ENCODE measurements at places on chromosomes 13 and 19. TPM values are rescaled to one million over a fixed set of nuclear protein-coding genes. Genes with fewer than 3 reads are reported as not detected.

GRCh38 chr19:41535029-41535622, 40.8 kb upstream of the CEACAM21 start:
- DNase-seq: no peak

GRCh38 chr19:33487901-33488800, 33.4 kb downstream of the PEPD start:
- no peak for DNase-seq

DNA sequence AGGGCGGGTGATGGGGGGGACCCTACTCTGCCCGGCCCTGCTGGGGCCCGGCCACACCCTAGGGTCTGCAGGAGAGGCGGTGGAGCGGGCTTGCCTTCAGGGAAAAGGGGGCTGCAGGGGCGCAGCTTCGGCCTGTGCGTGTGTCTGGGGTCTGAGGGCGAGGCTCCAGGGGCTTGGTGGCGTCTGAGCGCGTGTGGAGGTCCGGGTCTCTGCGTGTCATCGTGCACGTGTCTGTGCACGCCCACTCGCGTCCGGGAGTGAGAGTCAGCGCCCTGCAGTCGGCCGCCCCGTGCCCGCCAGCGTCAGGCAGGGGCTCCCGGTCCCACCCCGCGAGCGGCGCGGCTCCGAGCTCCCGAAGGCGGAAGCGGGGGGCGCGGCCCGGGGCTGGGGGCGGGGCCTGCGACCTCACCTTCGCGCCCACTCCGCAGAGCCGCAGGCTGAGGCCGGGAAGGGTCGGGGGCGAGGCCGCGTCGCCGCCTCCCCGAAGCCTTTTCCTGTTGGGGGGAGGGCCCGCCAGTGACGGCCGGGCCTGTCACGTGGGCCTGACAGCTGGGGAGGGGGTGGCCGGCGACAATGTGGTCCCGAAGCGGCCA, at the start of gene ARHGAP45:
TSS of gene ARHGAP45 (plus strand) at position 420 of the 593 bp plus-strand sequence. CDS start 239 bp downstream, outside the sequence.
- DNase-seq: no peak

GRCh38 chr13:74747186-74747955, 613.2 kb upstream of the KLF12 start:
- DNase-seq: no peak

DNA sequence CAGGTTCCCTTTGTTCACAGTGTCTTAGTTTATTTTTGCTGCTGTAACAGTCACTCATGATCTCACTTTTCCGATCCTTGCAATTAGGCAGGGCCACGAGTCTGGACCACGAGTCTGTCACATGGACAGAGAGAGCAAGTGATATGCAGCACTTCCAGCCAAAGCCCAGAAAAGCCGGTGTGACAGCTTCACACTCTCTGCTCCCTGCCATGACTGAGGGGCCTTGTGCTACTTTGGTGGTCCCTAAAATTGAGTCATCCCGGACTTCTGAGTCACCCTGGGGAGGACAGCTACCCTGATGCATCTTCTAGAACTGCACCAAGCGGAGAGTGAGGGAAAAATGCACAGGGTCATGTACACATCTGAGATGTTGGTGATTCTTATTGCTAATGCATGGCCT, 179.6 kb downstream of the EFNB2 start:
- no peak for DNase-seq

DNA sequence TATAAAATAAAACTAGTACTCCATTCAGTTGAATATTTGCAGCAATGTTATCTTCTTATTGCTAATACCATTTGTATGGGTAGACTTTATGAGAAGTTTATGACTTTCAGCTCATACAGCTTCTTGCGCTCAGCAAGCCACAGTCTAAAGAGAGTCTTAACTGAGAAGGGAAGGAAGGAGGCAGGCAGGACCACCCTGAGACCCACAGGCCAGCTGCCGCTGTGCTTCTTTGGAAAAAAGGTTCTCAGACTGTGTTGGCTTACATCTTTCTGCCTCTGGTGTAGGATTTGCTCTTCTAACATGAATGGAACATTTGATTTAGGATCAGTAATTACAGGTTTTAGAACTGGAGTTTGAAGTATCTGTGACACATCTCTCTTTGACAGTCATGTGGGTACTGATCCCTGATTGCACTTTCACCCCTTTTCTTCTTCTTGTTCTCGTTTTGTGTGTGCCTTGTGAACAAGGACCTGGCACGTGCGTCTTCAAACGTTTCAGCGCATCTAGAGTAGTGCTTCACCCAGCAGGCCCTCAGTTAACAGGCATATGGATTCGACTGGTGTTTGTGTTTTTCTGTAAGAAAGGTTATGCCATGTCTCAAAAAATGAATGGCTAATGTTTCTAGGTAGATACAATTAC, 7.1 kb upstream of the GPR18 start:
- no peak for DNase-seq

DNA sequence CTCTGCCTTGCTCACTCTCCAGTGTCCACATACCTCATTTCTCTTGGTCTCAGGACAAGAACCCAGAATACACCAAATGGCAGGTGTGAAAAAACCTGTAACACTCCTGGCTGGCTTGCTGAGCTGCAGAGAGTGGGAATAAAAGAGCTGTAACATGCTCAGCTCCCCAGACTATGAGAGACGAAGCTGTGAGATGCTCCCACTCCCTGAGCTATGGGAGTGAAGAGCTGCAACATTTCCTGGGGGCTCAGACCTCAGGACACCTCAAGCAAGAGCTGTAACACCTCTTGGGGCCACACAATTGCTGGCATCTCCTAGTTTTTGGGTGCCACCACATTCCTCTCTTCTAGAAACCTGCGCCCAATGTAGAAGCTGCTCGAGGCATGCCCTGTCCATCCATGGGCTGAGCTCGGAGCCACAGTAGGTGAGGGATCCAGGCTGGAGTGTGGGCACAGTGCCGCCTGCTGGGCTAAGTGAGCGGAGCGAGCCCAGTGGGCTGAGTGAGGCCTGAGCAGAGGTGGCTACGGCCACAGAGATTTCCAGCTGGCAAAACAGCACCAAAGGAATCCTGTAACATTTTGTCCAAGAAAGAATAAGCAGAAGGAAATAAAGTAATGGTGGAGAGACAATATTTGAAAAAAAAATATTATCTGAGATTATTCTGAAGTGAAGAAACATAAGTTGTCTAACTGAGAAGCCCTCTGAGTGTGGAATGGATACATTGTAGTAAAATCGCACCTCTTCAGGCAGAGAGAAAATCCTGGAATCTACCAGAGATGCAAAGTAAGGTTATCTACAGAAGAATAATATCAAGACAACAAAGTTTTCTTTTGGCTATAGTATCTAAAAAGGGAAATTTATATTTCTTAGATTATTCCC, 186.2 kb upstream of the PCDH9 start:
- no peak for DNase-seq

DNA sequence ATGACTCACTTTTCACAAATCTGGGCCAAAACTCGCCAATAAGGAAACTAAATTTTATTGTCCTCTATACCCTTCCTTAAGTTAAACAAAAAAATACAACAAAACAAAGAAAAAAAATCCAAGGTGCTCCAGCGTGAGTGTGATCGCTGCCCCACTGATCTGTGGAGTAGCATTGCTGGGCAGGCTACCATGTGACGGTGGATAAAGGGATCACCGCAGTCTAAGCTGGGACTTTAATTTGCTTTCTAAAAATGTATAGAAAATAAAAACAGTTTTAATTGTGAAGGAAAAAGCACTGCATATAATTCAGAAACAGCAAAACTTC, 92.9 kb downstream of the FLT1 start:
- DNase-seq: no peak

Gene PSG7
- total RNA-seq: not detected

Gene ANKRD24
- total RNA-seq: 0.89 TPM

Gene HDGFL2
- 59.8 TPM for total RNA-seq

Gene IZUMO1
- not detected for total RNA-seq

Measured in osteocyte (in vitro differentiated cells).